Mucosa of gallbladder (tissue), 1 donor: ENCODE measurements at places on chromosomes 1 and 21.

DNA sequence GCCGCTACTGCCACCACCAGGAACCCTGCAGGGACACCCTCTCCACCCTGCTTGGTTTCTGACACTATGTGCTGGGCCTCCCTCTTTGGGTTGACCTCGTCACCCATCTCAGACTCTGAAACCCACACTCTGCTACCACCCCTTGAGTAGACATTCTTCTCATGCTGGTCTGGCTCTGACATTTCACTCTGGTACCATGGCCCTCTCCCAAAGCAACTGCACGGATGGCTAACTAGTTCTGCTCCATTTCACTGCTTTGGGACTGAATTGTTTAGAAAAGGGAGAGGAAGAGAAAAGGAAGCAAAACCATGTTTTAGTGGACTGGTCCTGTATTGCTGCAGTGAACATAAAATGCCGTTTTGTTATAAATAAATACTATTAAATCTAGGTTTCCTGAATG is 137.8 kb downstream of the KCNK2 start:
- DNase-seq: no peak

- DNase-seq: no peak
Measured at GRCh38 chr21:38912102-38912629, 106.4 kb downstream of the ETS2 start.

DNA sequence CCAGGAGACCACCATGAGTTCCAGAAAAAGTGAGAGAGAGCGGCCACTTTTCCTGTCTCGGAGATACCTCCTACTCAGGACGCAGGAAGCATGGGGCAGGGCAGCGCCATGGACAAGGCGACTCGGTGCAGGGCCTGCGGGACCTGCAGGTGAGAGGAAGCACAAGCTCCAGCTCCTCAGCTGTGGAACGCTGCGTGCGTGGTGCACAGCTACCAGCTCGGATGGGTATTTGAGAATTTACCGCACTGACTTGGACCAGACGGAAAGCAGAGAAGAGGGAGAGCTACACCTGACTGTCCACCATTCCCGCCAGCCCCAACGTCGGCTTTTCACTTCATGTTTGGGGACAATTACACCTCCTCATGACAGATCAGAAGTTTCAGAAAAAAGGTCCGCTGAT is 8.2 kb upstream of the CDK11A start:
- DNase-seq: no peak

DNA sequence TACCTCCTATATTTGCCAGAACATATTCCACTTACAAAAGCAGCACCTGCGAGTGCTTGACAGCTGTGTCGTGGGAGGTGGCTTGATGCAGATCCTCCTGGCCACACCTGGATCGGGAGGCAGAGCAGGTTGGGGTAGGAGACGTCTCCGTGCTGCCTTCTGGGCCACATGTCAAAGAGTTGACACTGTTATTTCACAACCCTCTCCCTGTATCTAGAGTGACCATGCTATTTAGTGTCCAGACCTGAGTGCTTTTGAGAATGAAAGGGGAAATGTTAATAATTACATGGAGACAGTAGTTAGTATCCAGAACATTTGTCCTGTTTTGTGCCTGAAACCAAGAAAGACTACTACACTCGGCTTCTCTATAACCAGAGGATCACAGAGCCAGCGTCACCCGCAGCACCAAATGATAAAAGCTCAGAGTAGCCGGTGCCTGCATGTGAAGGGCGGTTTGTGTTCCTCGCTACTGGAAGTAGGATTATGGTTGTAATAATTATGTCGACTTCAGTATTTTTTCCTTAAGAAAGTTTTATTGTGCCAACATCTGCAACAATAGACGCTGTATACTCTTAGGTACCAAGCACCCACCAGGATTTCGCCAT is 77.1 kb downstream of the GALNT2 start:
- DNase-seq: no peak

DNA sequence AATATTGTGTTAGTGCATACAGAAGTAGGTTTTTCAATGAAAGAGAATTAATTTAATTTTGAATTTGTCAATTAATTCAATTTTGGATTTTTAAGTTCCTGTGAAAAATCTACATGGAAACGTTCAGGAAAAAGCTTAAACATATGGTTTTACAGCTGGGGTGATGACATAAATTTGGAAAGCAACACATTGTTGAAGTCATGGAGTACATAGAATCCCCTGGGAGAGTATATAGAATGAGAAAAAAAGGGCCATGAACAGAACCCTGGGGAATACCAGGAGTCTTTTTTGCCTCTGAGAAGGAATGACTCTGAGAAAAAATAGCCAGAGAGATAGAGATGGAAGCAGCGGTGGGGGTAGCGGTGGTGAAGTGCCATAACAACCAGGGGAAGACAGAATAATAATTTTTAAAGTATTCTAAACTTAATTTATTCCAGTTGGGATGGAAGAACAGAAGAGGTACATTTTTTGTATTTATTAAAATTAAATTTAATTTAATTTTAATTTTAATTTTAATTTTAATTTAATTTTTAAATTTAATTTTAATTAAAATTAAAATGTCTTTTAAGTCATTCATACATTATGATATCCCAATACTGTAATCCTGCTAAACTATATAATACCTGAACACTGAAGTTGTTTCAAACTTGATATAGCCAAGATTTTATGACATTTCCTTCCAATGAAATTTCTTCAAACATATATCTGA is 48.9 kb downstream of the NME7 start:
- no peak for DNase-seq

DNA sequence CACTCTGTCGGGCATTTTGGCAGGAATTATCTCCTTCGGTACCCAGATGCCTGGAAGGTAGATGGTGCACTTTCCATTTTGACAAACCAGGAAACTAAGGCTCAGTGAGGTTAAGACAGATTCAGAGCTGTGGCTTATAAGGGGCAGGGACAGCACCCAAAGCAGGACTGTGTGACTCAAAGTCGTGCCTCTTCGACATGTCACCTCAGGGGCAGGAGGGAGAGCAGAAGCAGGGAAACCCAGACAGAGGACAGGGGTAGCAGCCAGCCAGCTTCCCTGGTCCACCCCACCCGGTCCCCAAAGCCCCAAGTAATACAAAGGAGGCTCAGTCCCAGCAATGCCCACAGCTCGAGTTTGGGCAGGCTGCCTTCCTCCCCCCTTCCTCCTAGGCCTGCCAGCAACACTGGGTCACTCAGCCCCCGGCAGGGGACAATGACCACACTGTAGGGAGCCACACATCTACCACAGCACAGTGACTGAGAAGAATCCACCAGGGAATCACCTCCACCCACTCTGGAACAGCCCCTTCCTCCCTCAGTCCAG is 2.5 kb downstream of the RHOC start:
- DNase-seq: no peak

DNA sequence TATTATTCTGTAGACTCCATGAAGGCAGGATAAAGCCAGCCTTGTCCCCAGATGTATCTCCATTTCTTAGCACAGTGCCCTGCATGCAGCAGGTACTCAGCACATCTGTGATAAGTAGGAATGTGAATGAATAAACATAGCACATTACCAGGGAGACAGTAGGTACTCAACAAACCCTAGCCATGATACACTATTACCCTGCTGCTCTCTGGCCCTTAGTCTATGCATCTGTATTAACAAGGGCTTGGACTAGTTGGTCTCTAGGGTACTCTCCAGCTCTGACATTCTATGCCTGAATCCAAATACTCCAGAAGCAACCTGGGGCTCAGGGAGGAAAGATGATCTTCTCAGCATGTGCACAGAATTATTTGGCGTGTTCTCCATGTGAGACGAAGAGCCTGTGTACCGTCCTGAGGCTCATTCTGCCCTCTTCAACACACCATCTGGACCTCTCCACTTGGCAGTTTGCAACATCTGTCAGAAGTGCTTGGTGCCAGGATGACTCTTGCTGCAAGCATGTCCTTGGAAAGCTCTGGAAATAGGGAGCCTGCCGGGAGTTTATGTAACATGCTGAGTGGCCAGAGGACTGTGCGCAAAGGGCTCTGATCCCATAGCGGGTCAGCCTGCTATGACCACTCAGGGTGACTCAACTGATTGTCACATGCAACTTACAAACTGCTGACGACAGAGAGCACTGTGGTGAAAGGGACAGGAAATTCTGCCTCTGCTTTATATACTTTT is 228.2 kb upstream of the USP24 start:
- DNase-seq: peak; percentile 76

DNA sequence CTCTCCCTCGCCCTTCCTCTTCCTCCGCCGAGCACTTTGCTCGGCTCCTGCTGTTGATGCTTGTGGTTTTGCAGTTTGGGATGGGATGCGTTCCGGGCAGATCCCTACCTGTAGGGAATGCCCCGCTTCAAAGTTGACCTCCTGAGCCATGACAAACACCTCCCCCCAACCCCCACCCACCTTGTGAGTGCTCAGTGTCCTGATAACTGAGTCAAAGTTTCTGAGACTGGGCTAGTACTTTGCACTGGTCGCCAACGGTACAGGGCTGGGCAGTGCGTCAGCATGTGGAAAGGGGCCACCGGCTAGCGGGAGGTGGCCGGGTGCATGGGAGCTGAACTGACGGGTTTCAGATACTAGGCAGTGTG is 771 bp downstream of the RABGAP1L start:
- peak; percentile 33 for DNase-seq

DNA sequence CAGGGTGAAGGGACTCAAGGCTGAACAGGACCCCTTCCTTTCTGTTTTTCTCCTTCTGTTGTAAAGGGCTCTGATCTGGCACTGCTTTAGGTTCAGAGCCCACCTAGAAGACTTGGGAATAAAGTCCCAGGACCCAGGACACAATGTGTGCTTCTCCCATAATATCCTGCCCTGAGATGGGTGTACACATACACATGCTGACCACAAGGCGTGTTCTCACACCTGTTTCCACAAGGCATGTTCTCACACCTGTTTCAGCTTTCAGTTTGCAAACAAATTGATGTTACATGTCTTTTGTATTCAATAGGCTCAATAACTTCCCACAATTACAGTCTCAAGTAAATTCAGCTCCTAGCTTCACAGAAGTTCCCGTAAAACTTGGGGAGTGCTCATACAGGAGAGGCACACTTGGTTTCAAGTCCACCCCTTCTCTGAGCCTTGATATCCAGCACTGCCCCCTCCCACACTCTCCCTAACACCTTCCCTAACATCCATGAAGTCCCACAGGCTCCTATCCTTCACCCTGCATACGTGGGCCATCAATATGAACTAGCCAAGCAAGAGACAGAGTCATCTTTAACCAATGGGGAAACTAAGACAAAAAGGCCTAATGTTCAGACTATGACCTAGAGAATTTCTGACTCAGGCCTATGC is 41.7 kb downstream of the ERI3 start:
- no peak for DNase-seq

DNA sequence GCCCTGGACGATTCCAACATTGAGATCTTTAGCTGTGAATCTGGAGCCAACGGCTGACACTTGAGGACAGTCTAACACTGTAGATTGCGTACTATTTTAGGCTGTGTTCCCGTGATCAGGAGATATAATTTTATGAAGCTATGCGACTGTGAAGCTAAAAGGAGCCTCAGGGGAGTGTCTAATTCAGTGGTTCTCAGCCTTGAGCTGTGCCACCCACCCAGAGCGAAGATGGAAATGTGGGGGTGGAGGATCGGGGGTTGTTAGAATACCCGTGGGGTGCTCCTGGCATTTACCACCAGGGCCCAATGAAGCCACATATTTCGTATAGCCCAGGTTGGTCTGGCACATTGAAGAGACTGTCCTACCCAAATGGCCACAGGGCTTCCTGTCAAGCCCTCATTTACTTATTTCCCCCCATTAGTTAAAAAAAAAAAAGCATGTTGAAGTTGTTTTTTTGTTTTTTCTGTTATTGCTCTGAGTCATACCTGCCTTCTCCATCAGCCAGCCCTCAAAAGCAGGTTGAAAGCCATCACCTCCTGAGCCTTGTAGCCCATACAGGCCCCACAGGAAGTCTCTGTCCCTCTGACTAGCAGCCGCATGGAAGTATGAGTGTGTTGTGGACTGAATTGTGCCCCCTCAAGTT is 141.7 kb downstream of the GALNT2 start:
- DNase-seq: no peak

DNA sequence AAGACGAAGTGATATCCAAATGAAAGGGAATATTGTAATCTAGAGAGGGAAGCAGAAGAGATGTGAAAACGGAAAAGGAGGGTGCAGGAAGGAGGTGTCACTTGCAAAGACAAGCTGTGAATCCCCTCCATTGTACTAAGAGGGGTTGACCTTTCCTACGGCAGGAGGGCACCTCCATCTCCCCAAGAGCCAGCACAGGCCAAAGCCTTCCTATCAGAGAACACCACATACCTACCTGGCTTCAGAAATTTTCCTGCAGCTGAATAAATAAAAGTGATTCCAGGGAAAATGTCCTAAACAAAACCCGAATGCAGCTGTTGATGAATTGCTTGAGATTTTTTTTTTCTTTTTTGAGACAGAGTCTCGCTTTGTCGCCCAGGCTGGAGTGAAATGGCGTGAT is 14.3 kb downstream of the KANK4 start:
- no peak for DNase-seq

DNA sequence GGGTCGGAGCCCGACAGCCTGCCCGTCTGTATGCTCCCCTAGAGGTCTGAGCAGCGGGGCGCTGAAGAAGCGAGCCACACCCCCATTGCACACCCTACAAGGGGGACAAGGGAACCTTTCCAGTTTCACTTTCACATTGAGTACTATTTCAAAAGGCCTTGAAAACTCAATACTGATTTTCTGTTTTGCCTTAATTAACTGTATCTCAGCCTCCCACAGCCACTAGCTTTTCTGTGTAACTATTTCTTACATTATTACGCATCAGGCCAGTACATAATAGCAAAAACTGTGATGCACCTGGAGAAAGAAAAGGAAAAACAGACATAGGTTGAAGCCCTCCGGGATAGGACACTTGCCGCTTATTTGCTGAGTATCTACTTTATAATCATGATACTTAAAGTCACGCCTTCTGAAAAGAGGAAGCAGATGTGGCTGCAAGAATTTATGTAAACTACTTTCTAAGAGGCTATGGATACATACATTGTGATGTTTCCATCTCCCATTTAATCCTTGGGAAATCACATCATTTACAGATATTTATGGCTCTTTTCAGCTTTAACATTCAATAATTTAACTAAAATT is 1719.5 kb downstream of the MRPL39 start:
- no peak for DNase-seq

GRCh38 chr1:54705153-54705552 is 10.5 kb upstream of the TTC4 start:
- no peak for DNase-seq

DNA sequence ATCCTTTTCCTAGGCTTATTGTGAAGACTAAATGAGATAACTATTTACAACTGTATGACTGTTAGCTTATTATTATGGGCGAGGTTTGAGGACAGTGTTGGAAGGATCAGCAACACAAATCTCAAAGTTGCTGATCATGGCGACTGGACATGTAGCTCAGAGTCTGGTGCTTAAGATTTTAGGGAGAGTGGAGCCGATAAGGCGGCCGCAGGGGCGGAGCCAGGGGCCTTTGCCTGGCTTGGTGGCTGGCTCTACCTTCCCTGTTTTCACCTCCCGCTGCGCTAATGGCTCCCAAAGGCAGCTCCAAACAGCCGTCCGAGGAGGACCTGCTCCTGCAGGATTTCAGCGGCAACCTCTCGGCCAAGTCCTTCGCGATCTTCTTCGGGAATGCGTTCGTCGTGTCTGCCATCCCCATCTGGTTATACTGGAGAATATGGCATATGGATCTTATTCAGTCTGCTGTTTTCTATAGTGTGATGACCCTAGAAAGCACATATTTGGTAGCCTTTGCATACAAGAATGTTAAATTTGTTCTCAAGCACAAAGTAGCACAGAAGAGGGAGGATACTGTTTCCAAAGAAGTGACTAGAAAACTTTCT is 45.5 kb downstream of the GIPC2 start:
- no peak for DNase-seq
